ENCODE measurements at places on chromosomes 12 and 14. TPM values are rescaled to one million over a fixed set of nuclear protein-coding genes. Genes with fewer than 3 reads are reported as not detected.

- DNase-seq = no peak
These were observed 35.7 kb upstream of the HIF1A start for GRCh38 chr14:61659582-61659981.

DNA sequence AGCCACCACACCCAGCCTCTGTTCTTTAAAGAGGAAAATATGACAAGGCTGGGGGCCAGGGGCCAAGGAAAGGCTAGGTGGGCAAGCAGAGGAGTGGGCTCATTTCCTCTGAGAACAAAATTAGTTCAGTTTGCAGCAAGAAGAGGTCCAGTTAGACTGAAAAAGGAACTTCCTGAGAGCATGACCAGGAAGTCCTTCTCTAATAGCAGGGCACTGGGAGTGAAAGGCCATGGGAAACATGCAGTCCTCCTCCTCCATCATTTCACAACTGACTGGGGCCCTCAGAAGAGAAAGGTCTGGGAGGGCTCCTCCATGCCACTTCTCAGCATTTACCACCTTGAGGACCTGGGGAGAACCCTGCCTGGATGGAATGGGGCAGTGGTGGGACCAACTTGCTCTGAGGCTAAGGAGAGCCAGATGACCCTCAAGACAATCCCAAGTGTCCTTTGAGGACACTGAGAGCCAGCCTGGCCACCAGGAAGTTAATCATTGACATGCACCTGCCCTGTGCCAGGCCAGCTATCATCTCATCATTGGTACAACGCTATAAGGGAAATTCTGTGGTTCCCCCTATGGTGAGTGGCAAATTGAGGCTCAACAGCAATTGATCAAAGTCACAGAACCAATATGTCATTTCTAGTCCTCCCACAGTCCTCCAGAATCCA is 2.0 kb downstream of the AQP2 start:
- no peak for DNase-seq

GRCh38 chr14:93040443-93040842 is 75.3 kb downstream of the ITPK1 start:
- DNase-seq = no peak

- DNase-seq = no peak
These were observed 20.3 kb downstream of the HVCN1 start for GRCh38 chr12:110668480-110669192.

Gene POTEM
- total RNA-seq = not detected

Gene PRH2
- total RNA-seq = 1.0 TPM

Gene EIF4B
- total RNA-seq = 537 TPM

All from natural killer cell (primary cell).